ENCODE measurements at places on chromosomes 3 and 15.

- no peak for DNase-seq
Observed at GRCh38 chr15:76135516-76135915, 75.7 kb downstream of the TMEM266 start.

GRCh38 chr3:121243208-121243607, 302.6 kb downstream of the POLQ start:
- no peak for DNase-seq

- DNase-seq: peak; percentile 43
Observed at GRCh38 chr3:119559441-119559963, at the start of gene CD80. Gene CD80, minus strand, starts transcription at chr3:119559614. Its CDS starts 1,886 bp downstream, at chr3:119557728.

DNA sequence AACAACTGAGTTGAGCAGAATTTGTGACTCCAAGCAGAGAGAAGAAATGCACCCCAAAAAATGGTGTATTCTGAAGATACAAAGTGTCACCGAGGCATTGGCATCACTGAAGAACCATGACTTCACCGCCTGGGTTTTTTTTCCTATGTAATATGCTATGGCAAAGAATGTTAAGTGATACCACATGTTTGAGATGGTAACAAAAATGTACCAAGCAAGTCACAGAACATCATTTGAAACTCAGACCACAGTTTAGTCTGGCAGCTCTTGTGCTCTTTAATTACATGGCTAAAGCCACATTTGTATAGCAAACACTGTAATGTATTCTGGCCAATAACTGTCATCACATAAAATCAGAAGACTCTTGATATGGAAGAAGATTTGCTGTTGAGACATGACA, 323.5 kb downstream of the ULK4 start:
- DNase-seq: no peak

DNA sequence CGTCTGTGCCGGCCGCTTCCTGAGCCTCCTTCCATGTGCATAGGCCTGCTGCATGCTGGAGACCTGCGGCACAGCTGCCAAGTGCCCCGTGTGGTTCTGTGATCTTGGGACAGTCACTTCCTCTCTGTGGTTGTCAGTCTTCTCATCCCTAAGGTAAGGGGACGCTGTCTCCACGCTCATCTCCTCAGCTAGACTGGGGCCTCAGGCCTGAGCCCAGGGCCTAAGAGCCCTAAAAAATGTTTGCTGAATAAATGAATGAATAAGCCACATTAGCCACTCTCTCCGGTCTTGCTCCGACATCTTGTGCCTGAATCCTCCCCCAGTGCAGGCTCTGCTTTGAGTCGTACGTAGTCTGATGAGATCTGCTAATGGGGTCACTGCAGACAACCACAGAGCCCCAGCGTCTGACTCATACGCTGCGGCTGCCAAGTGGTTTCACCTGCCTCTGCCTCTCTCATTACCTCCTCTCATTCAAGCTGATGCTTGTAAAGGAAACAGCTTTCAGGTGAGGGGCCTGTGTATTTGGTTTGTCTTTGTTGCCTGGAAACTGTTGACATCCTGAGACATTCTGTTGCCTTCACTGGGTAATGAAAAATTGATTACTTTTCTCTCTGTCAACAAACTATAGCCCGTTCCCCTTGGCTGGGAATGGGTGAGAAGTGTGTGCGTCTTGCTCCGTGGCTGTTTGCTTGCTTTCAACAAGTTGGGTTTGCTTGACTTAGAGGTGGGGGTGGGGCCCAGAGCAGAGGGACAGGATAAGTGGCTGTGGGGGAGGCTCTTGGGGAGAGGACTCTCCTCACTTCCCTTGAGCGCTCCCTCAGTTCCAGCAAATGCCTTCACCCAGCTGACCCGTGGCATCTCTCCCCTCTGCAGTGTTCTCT, 15.9 kb downstream of the RPLP1 start:
- DNase-seq: no peak

DNA sequence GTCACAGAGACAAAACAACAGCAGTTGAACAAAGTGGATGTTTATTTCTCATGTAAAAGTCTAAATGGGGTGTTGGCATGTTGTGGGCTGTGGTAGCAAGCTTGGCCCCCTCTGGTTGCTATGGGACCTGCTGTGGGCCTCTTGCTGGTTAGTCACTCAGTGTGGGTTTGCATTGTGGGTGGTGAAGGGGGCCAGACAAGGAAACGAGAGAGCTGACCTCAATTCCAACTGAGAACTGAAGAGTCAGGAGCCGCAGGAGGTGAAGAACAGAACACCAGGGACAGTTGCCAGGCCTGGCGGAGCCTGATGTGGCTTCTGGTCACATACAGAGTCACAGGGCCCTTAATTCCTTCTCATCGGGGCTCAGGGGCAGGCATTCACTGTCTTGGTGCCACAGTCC, 1.9 kb upstream of the ADPGK start:
- DNase-seq: no peak

- peak; percentile 70 for DNase-seq
Observed at GRCh38 chr3:133927540-133928066, 31.9 kb upstream of the RAB6B start.

Measured in left ventricle myocardium inferior (tissue), 1 donor.